PC-9 (cell line): ENCODE measurements at places on chromosomes 11 and 22. TPM values are rescaled to one million over a fixed set of nuclear protein-coding genes. Genes with fewer than 3 reads are reported as not detected.
A peak's percentile ranks its signal among the peaks of the same experiment; 100 is the strongest.

- DNase-seq = peak; percentile 59
- no peaks in the 10 kb centered on the region for H3K4me1 ChIP-seq
- H3K36me3 ChIP-seq = no peaks in the 10 kb centered on the region
- no peak overlapping the region for H3K4me3 ChIP-seq
- H3K27ac ChIP-seq = no peak overlapping the region
- H3K27me3 ChIP-seq = peaks cover 53% of the 10 kb centered on the region
Measured at GRCh38 chr22:48492366-48493320, 1335.0 kb downstream of the BRD1 start.

- no peaks in the 10 kb centered on the region for H3K36me3 ChIP-seq
- no peaks in the 10 kb centered on the region for H3K27me3 ChIP-seq
- no peak overlapping the region for H3K4me3 ChIP-seq
- no peak for DNase-seq
Measured at GRCh38 chr22:42752230-42752746, 31.6 kb upstream of the A4GALT start.

GRCh38 chr11:84969103-84969502 is 658.0 kb downstream of the DLG2 start:
- H3K4me3 ChIP-seq = no peak overlapping the region
- no peak for DNase-seq
- H3K27me3 ChIP-seq = no peaks in the 10 kb centered on the region
- no peak overlapping the region for H3K27ac ChIP-seq
- no peaks in the 10 kb centered on the region for H3K4me1 ChIP-seq
- H3K36me3 ChIP-seq = no peaks in the 10 kb centered on the region

GRCh38 chr22:40417881-40418280 is 47.5 kb downstream of the SGSM3 start:
- no peak overlapping the region for H3K27ac ChIP-seq
- DNase-seq = no peak
- no peaks in the 10 kb centered on the region for H3K4me1 ChIP-seq
- H3K27me3 ChIP-seq = no peaks in the 10 kb centered on the region
- H3K36me3 ChIP-seq = no peaks in the 10 kb centered on the region

DNA sequence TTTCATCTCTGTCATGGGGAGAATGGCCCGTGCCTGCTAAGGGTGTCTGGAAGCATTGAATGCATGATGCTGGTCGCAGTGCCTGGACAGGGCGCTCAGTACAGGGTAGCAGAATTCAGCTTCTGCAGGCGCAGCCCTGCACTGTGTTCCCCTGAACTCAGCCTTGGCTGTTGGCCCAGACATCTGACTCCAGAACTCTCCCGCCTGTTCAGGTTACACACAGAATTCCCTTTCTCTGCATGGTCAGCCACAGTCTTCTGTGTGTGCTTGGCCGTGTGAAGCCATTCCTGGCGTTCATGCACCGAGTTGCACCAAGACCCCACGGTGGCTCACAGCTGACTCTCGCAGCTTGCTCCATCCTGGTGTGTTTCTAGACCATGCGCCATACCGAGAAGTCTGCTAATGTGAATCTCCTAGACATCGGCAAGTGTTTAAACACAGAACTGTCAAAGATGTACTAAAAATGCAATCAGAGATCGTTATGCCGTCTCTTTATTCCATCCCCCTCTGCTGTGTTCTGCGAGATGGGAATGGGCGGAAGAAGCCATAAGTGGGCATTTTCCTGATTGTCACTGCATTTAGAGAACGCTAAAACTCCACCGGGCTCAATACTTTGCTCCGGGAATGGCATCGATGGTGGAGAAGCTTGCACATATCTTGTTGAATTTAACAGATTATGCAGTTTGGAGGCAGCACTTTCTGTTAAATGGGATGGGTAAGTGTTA is 55.6 kb downstream of the MPPED1 start:
- H3K27me3 ChIP-seq = peaks cover 81% of the 10 kb centered on the region
- H3K4me3 ChIP-seq = no peak overlapping the region
- no peaks in the 10 kb centered on the region for H3K36me3 ChIP-seq

MRPL49 gene
- 84.5 and 95.0 TPM in 2 replicates for total RNA-seq

DNA sequence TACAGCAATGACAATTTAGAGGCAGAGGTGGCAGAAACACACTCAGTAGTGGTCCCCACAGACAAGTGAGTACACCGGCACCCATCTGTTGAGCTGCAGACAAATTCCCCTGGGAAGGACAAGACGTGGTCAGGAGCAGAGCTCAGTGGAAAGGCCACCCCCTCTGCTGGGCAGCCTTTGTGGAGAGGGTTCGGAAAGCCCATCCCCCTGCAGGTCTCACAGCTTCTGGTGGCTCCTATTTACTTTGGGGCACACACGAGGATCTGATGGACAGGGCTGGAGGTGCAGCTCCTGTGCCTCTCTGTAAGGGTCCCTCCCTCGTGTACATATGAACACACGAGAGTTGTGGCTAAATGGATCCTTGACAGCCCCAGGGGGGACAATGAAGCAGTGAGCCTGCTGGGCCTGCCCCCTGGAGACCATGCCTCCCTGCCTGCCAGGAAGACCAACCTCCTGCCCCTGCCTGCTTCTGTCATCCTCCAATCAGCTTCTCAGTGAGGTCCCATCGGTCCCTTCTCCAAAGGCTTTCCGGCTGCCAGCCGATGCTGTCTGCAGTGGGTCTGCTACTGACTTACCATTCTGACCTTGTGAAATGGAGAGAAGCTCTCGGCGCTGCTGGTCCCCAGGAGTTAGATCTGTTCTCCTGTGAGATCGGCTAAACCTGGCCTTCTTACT is 161.5 kb downstream of the CACNA1I start:
- H3K4me1 ChIP-seq = no peaks in the 10 kb centered on the region
- H3K36me3 ChIP-seq = no peaks in the 10 kb centered on the region
- H3K4me3 ChIP-seq = no peak overlapping the region
- DNase-seq = no peak
- H3K27me3 ChIP-seq = peaks cover 60% of the 10 kb centered on the region
